ENCODE measurements at places on chromosomes 11 and 22.

- no peak for DNase-seq
Observed at GRCh38 chr11:24664399-24664798, 167.5 kb downstream of the LUZP2 start.

GRCh38 chr22:50542416-50542927, 3.2 kb upstream of the KLHDC7B start:
- no peak for DNase-seq

GRCh38 chr11:50080256-50080655, 47.6 kb downstream of the OR4C45 start:
- DNase-seq, result no peak

- no peak for DNase-seq
Observed at GRCh38 chr11:111735262-111736116, 30.7 kb downstream of the PPP2R1B start.

- no peak for DNase-seq
Observed at GRCh38 chr11:127919206-127920000, 668.0 kb downstream of the ETS1 start.

DNA sequence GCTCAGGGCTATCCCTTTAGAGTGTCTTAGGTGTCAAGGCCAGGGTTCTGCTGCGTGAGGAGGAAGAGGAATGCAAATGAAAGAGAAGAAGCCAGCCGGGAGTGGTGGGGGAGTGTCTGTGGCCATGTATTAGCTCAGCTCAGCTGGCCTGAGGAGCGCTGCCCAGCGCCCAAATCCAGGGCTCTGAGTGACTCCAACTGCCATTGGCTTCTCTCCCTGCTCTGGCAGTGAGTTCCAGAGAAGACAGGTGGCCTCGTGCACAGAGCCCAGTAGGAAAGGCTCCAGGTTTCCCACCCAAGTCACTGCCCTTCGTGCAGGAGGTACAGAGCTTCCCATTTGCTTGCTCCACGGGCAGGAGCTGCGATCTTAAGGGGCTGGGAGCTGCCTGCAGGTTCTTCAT, 302.0 kb downstream of the KIRREL3 start:
- DNase-seq, result no peak

GRCh38 chr22:43272301-43272700, 70.9 kb downstream of the SCUBE1 start:
- DNase-seq, result no peak

DNA sequence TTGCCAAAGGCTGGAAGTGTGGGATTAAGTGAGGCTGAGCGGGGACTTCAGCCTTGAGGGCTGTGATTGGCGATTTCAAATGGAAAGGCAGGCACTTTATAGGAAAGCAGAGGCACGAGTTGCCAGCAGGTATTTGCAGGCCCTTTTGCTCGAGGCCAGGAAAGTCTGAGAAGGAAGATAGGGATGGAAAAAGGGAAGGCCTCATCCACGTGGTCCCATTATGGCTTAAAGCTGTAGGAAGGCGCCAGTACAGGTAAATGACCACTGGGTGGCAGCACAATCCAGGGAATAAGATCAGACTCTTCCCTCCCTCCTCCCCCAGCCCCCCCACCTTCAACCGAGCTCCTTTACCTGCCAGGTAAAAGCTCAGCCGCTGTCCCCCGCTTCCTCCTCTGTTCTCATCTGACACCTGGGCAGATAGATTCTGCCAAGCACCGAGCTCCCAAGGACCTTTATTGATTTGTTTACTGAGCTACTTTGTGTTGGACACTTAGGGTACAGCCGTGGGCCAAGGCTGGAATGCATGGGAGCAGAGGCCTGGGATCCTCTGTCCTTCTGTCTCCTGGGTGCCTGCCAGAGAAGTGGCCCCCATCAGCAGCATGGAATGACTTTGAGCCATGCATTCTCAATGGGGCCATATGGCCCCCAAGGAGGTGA, 7.5 kb downstream of the P2RX3 start:
- no peak for DNase-seq

- peak; percentile 61 for DNase-seq
Observed at GRCh38 chr11:72738199-72739141, 13.7 kb downstream of the ARAP1 start.

- peak; percentile 99 for DNase-seq
Observed at GRCh38 chr11:65546217-65546958, 11.8 kb downstream of the LTBP3 start.

GRCh38 chr11:30724274-30724673, 138.1 kb upstream of the MPPED2 start:
- no peak for DNase-seq

DNA sequence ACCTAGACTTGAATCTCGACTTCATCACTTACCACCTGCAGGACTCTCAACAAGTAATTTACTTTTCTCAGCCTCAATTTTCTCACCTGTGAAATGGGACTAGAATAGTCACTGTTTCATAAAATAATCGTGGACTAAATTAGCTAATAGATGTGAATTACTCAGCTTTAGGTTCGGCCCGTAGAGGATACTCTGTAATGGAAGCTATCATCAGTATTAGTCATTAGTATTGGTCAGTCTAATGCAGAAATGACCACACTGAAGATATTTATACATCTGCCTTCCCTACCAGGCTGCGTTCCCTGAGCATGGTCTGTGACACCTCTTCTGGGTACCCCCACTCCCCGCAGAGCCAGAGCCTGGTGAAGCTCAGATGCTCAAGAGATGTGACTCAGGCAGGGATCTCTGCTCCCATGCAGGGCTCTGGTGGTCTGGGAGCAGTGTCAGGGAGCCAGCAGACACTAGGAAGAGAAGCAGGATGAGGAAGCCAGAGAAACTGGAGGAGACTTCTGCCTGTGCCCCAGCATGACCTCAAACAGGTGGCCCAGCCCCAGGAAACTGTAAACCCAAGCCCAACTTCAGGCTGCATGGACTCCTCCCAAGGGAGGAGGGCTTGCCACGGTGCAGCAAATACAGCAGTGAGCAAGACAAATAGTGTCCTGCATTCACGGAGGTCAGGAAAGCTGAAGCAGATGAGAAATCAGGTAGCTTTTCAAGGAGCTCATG, 88.0 kb upstream of the E2F8 start:
- DNase-seq, result no peak

- peak; percentile 57 for DNase-seq
Observed at GRCh38 chr11:128624269-128625175, 37.2 kb upstream of the ETS1 start.

DNA sequence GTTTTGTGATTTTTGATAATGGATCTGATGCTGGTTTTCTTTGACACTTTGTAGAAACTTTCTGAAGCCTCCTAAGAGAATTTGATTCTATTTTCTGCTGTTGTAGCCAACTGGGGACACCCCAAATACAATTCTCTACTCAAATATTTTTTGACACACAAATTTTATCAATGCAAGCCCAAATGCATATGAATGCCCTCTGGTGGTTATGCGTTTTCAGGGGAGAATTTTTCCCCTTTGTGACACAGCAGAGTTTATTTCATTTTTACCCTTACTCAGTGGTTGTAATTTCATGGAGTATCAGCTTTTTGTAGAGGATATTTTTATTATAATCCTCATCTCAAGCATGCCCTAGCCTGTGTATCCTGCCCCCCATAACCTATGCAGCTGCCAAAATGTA, 44.7 kb upstream of the MTMR2 start:
- no peak for DNase-seq

- DNase-seq, result no peak
Observed at GRCh38 chr22:43092085-43092484, 2.9 kb upstream of the TTLL1 start.

- no peak for DNase-seq
Observed at GRCh38 chr11:75047191-75047590, 49.5 kb downstream of the OR2AT4 start.

- no peak for DNase-seq
Observed at GRCh38 chr11:34366522-34366921, 8.7 kb upstream of the ABTB2 start.
